ENCODE measurements at places on chromosomes 11 and 22.

GRCh38 chr11:124865902-124866851 is 945 bp downstream of the ROBO3 start:
- DNase-seq: peak; percentile 32

GRCh38 chr11:44936525-44936924 is 14.2 kb downstream of the TP53I11 start:
- peak; percentile 79 for DNase-seq

DNA sequence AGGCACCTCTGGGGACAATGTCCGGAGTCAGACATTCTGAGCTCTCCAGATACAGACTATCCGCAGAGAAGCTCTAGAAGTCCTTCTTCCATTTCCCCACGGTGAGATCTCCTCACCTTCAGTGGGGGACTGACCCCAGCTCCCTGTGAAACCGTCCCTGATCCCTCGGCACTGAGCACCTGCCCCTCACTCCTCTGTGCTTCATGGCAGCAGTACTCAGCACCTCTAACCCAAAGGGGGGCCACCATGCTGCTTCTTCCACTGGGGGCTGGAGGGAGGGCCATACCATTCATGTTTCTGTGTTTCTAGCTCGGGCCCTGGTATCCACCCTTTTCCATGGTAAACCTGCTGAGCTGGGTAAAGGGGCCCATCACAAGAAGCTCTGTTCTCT is 321.7 kb downstream of the BRD1 start:
- DNase-seq: no peak

GRCh38 chr22:27387561-27387960 is 414.0 kb downstream of the MN1 start:
- no peak for DNase-seq

DNA sequence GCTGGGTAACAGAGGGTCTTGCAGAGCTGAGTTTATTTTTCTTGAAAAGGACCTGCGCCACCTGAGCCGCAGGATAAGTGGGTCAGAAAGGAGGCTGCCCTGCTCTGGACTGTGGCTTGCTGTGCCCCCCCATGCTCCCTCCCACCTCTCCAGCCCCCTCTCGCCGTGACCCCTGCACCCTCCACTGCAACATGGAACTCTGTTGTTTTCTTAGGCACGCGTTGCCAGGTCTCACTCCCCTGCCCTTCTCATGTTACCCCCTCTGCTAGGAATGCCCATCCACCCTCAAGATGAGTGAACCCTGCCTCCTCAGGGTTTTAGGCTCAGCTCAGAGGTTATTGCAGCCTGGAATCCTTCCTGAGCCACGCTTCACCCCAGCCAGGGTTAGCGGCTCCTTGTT is 10.8 kb downstream of the ETS1 start:
- no peak for DNase-seq

GRCh38 chr11:91998481-91998880 is 226.1 kb upstream of the FAT3 start:
- no peak for DNase-seq

DNA sequence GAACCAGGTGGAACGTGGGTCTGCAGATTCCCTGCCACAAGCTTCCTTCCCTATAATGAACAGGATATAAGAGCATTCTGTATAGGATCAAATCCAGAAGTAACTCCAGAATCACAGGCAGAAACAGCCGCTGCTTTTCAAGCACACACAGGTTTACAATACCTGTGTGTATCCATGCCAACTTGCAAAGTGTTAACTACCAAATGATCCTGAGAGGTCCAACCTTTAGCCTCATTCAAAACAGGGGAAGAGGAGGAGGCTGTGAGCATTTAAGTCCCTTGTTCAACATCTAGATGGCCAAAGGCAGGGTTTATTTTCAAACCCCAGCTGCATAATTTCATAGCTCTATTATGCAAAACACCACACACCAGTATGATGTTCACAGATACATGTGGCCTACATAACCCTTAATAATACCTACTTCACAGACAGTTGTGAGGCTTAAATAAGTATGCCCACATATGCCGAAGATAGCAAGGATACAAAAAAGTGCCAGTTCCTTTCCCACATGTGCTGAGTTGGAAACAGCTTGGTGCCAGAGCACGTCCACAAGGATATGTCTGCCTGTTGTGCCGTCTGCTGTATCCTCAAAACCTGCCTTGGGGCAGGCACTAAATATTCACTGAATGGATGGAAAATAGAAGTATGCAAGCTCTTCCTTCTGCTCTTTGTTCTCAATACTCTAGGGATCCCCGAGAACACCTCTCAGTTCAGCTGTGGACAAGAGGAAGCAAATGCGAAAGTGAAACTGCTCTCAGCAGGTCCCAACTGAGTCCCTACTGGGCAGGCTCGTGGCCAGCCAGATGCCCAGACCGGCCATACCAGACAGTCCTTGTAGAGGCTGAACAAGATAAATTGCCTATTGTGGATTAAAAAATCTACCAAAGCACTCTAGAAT is 66.8 kb downstream of the LARGE1 start:
- peak; percentile 85 for DNase-seq

Measured in EH (cell line).